Non-pigmented ciliary epithelial cell (primary cell): ENCODE measurements at places on chromosomes 11 and 22.

DNA sequence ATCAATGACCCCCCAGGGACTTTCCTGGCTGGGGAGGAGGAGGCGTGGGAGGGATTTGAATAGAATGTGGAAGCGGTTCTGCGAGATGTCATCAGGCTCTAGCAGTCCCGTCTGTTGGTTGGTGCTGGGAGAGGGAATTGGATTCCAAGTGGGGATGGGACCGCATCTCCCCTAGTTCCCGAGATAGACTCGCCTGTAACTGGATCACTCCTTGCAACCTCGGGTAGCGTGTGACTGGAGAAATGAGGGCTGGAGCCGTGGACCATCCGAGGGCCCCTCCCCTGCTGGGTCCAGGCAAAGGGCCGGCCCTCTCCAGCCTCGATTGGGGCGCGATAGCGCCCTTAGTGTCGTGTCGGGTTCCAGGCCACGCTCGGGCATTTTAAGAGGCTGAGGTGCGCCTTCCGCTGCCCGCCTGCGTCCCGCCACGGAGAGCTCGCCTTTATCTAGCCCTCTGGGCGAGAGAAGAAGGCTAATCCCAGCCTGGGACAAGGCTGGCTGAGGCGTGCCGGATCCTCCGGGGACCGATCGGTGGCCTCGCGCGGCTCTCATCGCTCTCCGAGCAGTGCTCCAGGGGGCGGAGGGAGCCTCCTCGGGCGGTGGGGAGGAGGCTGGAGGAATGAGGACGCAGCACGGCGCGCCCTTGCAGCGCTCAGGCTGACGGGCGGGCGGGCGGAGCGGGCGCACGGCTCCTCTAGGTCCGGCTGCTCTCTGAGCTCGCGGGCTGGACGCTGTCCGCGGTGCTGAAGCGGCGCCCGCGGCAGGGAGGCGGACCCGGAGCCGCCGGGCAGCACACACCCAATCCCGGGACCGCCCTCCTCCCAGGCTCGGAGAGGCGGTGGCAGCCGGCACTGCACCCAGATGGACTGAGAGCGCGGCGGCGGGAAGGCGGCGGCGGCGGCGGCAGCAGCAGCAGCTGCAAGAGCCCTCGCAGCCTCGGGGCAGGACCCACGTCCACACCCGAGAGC, 107.8 kb downstream of the OSBP2 start:
- peak; percentile 24 for DNase-seq

DNA sequence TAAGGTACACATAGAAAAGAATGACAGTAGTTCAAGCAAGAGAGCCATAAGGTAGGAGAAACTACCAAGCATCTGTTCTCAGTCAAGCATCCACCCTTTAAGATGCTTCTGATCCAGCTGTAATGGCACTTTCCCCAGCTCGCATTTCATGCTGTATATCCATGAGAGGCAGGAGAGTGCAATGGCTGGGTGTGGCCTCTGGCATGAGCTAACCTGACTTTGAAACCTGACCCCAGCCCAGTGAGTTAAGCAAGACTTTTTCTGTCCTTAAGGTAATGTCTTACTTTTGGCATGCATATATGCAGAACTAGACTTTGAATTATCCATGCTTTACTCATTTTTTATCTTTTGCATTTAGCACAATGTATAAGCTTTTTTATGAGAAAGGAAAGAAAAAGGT, 79.8 kb upstream of the CNTN5 start:
- no peak for DNase-seq

- no peak for DNase-seq
Observed at GRCh38 chr11:6666302-6667183, 10.9 kb upstream of the DCHS1 start.

DNA sequence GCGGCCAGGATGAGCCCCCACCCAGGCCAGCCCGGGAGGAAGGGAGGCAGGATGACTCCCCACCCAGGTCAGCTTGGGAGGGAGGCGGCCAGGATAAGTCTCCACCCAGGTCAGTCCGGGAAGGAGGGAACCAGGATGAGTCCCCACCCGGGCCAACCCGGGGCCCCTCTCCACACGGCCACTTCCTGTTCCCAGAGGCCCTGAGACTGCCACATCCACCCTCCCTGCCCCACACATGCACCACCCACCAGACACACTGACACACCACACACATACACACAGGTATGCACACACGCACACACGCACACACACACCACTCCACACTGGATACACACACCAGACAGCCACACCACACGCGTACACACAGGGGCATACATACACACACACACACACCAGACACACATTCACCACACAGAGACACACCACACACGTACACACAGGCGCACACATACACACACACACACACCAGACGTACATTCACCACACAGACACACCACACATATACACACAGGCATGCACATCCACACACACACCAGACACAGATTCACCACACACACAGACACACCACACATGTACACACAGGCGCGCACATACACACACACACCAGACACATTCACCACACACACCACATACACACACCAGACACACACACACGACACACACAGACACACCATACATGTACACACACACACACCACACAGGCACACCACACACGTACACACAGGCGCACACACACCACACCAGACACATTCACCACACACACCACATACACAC, 84.9 kb upstream of the PRR5 start:
- DNase-seq = no peak
